ENCODE measurements at places on chromosomes 6 and 20. TPM values are rescaled to one million over a fixed set of nuclear protein-coding genes. Genes with fewer than 3 reads are reported as not detected.

GRCh38 chr6:40355532-40355931 lies 231.6 kb downstream of the LRFN2 start:
- no peaks in the 10 kb centered on the region for H3K36me3 ChIP-seq
- H3K4me3 ChIP-seq, result no peak overlapping the region
- H3K27ac ChIP-seq, result no peak overlapping the region
- H3K4me1 ChIP-seq, result no peaks in the 10 kb centered on the region

- peaks cover 25% of the 10 kb centered on the region for H3K4me1 ChIP-seq
- no peak overlapping the region for H3K4me3 ChIP-seq
- no peak for DNase-seq
- no peak overlapping the region for H3K27ac ChIP-seq
- H3K36me3 ChIP-seq, result peaks cover 7% of the 10 kb centered on the region
- H3K27me3 ChIP-seq, result no peaks in the 10 kb centered on the region
Observed at GRCh38 chr20:32979201-32979998, 24.8 kb downstream of the SUN5 start.

Gene POLR3F
- total RNA-seq, result 9.8 TPM

Gene LGSN
- not detected for total RNA-seq

DNA sequence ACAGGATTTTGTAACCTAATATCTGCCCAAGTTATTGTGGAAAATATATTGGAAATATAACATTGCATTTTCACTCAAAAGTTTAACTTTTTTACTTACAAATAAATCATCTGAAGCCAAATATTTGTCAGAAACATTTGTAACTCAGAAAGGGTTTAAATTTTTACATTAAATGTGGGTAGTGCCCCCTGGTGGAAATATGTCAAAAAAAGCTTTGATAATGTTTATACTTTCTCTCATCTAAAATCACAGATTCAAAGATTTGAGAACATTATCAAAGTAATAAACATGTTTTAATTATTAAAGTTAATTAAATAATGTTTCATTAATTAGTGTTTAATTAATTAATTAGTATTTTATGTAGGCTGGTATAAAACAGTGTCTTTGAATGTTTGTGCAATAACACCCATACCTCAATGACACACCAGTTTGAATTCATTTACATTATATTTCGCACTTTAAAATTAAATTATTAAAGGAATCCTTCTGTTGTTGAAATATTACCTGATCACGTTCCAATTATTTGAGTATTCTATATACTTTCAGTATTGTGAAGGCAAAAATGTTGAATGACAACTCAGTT lies 320.1 kb upstream of the FKBP1C start:
- no peaks in the 10 kb centered on the region for H3K27me3 ChIP-seq
- no peaks in the 10 kb centered on the region for H3K4me1 ChIP-seq
- H3K27ac ChIP-seq, result no peak overlapping the region
- no peak for DNase-seq
- no peaks in the 10 kb centered on the region for H3K36me3 ChIP-seq

Data from activated CD4-positive, alpha-beta T cell treated with anti-CD3 and anti-CD28 coated beads for 36 hours (primary cell).